ENCODE measurements at places on chromosomes 13 and 19. TPM values are rescaled to one million over a fixed set of nuclear protein-coding genes. Genes with fewer than 3 reads are reported as not detected.

The ZNF607 gene
- total RNA-seq: 3.7 TPM

The IRGC gene
- not detected for total RNA-seq

The MIDN gene
- total RNA-seq: 9.4 TPM

DNA sequence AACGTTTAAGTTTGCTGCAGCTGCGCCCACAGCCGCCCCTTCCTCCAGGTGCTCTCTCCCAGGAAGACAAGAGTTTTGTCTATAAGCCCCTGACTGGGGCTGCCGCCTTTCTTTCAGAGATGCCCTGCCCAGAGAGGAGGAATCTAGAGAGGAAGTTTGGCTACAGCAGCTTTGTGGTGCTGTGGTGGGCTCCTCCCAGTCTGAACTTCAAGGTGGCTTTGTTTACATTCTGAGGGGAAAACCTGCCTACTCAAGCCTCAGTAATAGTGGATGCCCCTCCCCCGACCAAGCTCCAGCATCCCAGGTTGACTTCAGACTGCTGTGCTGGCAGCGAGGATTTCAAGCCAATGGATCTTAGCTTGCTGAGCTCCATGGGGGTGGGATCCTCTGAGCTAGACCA is 6.4 kb upstream of the ERICH6B start:
- H3K4me3 ChIP-seq: no peak overlapping the region
- no peaks in the 10 kb centered on the region for H3K36me3 ChIP-seq
- DNase-seq: no peak
- H3K27me3 ChIP-seq: peaks cover 65% of the 10 kb centered on the region
- 0 out of 2 replicates have a peak, but pooled peaks cover 6% of the 10 kb centered on the region for H3K4me1 ChIP-seq

DNA sequence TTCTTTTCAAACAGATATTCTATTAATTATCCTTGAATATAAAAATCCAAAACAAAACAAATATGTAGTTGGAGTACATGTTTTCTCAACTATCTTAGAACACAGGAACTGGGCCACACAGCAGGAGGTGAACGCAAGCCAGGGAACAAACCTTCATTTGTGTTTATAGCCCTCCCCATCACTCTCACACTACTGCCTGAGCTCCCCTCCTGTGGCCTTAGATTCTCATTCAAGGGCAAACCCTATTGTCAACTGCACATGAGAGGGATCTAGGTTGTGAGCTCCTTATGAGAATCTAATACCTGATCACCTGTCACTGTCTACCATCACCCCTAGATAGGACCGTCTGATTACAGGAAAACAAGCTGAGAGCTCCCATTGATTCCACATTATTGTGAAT is 427.1 kb upstream of the PRR20A start:
- H3K4me1 ChIP-seq: no peaks in the 10 kb centered on the region
- no peak overlapping the region for H3K27ac ChIP-seq
- H3K4me3 ChIP-seq: no peak overlapping the region
- no peak for DNase-seq

DNA sequence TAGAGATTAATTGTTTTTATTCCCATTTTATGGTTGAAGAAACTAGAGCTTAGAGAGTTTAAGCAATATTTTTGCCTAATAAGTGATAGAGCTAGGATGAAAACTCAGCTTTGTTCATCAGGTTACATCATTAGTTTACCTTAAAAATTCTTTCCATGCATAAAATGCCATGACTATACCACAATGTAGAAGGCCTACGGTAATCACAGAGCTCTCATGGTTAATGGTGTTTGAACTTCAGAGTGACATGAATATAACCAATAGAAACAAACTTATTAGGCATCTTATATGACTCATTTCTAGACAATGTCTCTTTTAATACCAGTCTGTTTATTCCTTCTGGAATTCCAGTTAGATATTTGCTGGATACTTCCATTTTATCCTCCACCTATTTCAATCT is 78.5 kb downstream of the FGF9 start:
- no peak overlapping the region for H3K4me3 ChIP-seq
- H3K36me3 ChIP-seq: no peaks in the 10 kb centered on the region
- no peaks in the 10 kb centered on the region for H3K4me1 ChIP-seq
- H3K27me3 ChIP-seq: no peaks in the 10 kb centered on the region
- peak; percentile 7 for DNase-seq

The B3GLCT gene
- 18.3 TPM for total RNA-seq

GRCh38 chr19:33488826-33489225 is 32.8 kb downstream of the PEPD start:
- H3K36me3 ChIP-seq: no peaks in the 10 kb centered on the region
- no peak overlapping the region for H3K27ac ChIP-seq
- H3K4me1 ChIP-seq: no peaks in the 10 kb centered on the region
- H3K4me3 ChIP-seq: no peak overlapping the region
- H3K27me3 ChIP-seq: no peaks in the 10 kb centered on the region

DNA sequence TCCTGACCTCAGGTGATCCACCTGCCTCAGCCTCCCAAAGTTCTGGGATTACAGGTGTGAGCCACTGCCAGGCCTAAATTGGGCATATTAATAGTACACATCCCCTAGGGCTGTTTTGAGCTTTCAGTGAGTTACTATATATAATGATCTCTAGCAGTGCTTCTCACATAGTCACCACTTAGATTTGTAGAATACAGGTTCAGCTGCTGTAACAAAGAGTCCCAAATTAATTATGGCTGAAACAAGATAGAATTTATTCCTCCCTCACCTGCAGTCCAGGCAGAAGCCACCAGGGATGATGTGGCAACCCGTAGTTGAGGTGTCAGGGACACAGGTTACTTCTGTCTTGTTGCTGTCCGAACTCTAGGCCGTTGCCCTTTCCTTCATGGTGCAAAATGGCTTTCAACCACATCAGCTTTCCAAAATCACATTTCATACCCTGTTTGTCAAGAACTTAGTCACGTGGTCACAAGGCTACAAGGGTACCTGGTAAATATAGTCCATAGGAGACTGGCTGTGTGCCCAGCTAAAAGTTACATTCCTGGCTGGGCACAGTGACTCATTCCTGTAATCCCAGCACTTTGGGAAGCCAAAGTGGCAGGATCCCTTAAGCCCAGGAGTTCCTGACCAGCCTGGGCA is 2.9 kb downstream of the PROSER3 start:
- no peak overlapping the region for H3K27ac ChIP-seq
- no peak overlapping the region for H3K4me3 ChIP-seq
- no peaks in the 10 kb centered on the region for H3K27me3 ChIP-seq
- H3K36me3 ChIP-seq: peaks cover 10% of the 10 kb centered on the region
- no peak for DNase-seq

The PLPPR3 gene
- 0.32 TPM for total RNA-seq

- no peaks in the 10 kb centered on the region for H3K36me3 ChIP-seq
- no peak overlapping the region for H3K27ac ChIP-seq
- H3K27me3 ChIP-seq: no peaks in the 10 kb centered on the region
- H3K4me3 ChIP-seq: no peak overlapping the region
Observed at GRCh38 chr13:97627566-97627965, 193.6 kb downstream of the RAP2A start.

GRCh38 chr13:25166306-25166705 is 5.8 kb downstream of the AMER2 start:
- DNase-seq: no peak
- no peak overlapping the region for H3K27ac ChIP-seq
- H3K4me3 ChIP-seq: no peak overlapping the region
- no peaks in the 10 kb centered on the region for H3K4me1 ChIP-seq
- H3K27me3 ChIP-seq: peaks cover 43% of the 10 kb centered on the region

- DNase-seq: no peak
- H3K36me3 ChIP-seq: no peaks in the 10 kb centered on the region
- no peak overlapping the region for H3K27ac ChIP-seq
- no peak overlapping the region for H3K4me3 ChIP-seq
- no peaks in the 10 kb centered on the region for H3K4me1 ChIP-seq
Observed at GRCh38 chr13:40662866-40663265, 3.6 kb downstream of the FOXO1 start.

The PIN1 gene
- total RNA-seq: 95.4 TPM

- no peaks in the 10 kb centered on the region for H3K27me3 ChIP-seq
- no peaks in the 10 kb centered on the region for H3K36me3 ChIP-seq
- H3K4me3 ChIP-seq: no peak overlapping the region
- peak; percentile 28 for DNase-seq
- peaks cover 25% of the 10 kb centered on the region for H3K4me1 ChIP-seq
- peak overlapping the region; percentile 93 for H3K27ac ChIP-seq
Observed at GRCh38 chr19:46761418-46761831, 15.2 kb upstream of the STRN4 start.

DNA sequence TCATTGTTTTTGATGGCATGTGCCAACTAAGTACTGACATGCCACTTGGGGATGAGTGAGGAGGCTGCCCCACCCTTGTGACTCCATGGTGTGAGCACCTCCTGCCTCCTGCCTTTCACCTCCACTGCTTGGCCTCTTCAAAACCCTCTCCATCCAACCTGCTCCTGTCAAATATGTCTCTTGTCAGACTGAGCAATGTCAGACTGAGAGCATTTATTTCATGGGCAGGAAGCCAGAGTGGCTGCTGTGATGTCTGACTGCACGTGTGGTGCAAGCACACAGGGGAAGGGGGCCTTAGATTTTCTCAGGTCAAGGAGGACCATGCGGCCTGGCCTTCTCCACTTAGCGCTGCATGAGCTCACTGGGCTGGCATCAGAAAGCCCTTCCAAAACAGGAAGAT is 68.3 kb downstream of the STARD13 start:
- peaks cover 46% of the 10 kb centered on the region for H3K4me1 ChIP-seq
- no peaks in the 10 kb centered on the region for H3K27me3 ChIP-seq
- peaks cover 17% of the 10 kb centered on the region for H3K36me3 ChIP-seq
- H3K4me3 ChIP-seq: no peak overlapping the region
- no peak for DNase-seq

Measured in GM23248 (cell line).